ENCODE measurements at places on chromosomes 1 and 21.

- no peak for DNase-seq
Measured at GRCh38 chr1:84538599-84538998, 32.2 kb upstream of the GNG5 start.

DNA sequence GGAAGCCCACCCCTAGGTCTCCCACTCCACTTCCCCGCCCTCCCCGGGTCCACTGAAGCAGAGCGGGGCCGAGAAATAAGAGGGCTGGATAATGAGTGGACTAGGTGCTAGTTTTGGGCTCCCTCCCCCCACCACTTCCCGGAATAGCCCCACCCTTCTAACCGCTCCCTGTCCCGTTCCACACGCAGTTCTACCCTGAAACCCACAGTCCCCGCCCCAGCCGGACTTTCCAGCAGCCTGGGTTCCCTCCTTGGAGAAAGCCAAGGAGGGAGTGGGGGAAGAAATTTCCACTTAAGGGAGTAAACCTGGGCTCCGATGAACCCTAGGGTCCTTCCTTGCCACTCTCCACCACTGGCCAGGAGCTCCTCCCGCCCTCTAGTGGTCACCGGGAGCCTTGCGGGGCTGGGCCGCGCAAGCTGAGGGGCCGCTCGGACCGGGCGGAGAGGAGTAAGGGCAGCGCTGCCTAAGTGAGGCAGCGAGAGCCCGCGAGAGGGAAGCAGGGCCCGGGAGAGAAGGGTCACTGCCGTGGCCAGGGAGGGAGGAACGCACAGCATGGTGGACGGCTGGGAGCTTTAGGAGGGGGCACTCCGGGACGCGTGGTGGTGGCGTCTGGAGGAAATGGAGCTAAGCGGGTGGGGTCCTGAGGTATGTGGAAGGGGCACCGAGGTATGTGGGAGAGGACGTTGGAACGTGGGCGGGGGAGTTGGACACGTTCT, 14.3 kb downstream of the THBS3 start:
- DNase-seq = peak; percentile 79

GRCh38 chr1:4172644-4173599, 272.9 kb upstream of the C1orf174 start:
- no peak for DNase-seq

DNA sequence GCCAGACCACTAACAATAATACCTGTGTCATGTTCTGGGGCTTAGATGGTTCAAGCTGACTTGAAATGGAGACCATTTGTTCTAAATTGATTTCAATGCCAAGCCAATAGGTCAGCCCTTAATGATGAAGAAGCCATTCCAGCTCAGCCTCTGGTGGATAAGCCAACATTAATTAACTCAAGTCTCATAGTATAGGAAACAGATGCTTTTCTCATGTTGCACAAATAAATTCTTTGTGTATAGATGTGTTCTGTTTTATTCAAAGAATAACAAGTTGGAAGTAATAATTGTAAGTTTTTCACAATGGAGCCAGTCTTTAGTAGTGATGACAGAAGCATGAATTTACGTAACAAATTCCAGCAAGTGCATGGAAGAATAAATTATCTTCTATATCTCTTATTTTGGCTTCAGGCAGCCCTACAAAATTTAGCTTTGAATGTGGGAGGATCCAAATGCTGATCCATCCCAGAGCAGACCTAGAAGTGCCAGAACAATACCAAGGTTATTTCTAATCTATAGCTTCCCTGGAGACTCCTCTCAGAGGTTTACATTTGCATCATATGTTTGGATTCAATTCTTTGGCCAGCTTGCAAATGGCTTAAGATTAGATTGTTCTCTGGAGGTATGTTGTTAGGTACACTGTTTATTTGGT, 42.2 kb upstream of the C1orf105 start:
- DNase-seq = no peak

Data from PC-9 (cell line).